Spinal cord (tissue), 10 donors: ENCODE measurements at places on chromosomes 1 and 21.

DNA sequence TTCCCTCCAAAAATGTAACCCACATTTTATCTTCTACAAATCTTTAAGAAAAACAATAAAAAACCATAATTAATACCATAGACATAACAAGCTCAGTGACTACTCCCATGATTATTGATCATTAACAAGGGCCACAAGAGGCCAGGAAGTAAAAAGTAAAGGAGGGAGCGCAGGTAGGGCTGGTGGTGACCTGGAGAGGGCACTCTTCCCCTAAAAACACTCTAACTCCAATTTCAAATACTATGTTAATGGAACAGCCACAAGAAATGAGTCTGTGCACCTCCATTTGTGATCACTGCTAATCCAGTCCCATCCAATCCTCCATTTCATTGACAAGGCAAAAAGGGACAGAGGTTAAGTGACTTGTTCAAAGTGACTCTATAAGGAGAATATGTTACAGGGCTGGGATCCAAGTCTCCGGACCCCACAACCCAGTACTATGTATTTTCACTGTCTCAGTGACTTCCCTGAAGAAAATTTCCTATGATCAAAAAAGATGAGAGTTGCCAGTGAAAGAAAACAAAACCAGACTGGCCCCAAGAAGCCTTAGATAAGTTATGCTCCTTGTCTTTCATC lies 41.2 kb upstream of the CFAP298 start:
- no peak for DNase-seq

DNA sequence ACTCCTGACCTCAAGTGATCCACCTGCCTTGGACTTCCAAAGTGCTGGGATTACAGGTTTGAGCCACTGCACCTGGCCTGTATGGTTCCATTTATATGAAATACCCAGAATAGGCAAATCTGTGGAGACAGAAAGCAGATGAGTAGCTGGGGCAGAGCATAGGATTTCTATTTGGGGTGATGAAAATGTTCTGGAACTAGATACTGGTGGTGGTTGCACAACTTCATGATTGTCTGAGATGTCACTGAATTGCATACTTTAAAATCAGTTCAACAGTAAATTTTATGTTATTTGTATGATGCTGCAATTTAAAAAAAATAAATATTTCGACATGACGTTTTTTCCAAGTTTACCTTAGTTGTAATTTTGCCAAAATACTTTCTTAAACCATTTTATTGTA lies 23.9 kb downstream of the ITSN1 start:
- DNase-seq, result no peak

DNA sequence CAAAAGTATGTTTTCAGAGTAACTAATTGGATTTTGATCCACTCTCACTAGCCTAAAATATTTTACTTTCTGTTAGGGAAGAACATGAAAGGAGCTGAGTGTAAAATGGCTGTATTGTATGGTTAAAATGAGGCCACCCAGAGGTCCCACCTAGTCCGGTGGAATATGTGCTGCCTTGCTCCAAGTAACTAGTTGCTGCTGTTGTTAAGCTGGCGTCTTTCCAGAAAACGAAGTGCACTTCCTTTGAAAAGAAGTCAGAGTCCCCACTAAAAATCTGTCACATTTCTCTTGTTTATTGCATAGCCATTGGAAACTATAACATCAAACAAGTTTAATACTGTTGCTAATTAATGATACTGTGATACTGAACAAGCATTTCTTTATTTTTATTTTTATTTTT lies 3.2 kb downstream of the SLC25A33 start:
- peak; percentile 47 for DNase-seq

- DNase-seq, result no peak
Observed at GRCh38 chr1:63937461-63938022, 163.7 kb downstream of the ROR1 start.

GRCh38 chr1:81183051-81183450 lies 617.7 kb upstream of the ADGRL2 start:
- no peak for DNase-seq
